ENCODE measurements at places on chromosomes 1 and 21.

DNA sequence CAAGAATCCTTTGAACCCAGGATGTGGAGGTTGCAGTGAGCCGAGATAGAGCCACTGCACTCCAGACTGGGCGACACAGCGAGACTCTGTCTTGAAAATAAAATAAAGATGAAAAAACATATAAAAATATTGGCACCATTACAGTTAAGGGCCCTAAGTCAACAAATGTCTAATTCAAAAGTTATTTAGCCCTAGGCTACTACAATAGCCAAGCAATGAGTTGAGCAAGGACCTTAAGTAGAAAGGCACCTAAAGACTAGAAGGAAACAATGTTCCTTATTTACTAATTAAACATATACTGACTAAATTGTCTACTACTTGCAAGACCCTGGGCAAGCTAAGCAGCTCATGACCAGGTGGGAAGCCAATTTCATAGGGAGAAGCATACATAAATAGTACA, 4.1 kb downstream of the PIK3R3 start:
- DNase-seq = no peak

DNA sequence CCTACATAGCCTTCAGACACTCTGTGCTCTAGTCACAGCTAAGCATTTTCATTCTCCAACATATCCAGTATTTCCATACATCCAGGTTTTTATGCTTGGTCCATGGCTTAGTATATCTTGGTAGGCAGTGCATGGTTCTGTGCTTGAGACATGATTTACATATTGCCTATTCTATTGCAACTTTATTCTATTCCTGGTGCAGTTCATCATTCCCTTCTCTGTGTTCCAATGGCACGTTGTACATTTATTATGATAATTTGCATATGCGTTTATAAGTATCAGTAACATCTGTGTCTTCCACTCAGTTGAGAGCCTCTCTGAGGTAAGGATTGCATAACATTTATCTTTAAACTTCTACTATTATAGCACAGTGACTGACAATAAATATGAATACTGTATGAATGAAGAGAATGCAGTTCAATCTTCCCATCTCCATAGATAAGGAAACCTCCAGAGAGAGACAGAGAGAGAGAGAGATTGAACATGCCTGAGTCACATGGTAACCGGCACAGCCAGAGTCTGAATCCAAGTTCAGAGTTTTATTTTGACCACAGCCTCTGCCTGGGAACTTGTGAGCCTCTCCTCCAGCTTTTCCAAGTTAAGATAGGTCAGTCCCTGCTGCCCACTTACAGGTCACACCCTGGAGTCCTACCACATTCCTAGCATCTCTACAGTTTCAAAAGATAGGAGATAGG, 41.5 kb downstream of the PLPPR5 start:
- DNase-seq = no peak

GRCh38 chr1:87953732-87954344, 625.2 kb downstream of the LMO4 start:
- DNase-seq = peak; percentile 40

- no peak for DNase-seq
These were observed 10.1 kb downstream of the NEK7 start for GRCh38 chr1:198166900-198167299.

DNA sequence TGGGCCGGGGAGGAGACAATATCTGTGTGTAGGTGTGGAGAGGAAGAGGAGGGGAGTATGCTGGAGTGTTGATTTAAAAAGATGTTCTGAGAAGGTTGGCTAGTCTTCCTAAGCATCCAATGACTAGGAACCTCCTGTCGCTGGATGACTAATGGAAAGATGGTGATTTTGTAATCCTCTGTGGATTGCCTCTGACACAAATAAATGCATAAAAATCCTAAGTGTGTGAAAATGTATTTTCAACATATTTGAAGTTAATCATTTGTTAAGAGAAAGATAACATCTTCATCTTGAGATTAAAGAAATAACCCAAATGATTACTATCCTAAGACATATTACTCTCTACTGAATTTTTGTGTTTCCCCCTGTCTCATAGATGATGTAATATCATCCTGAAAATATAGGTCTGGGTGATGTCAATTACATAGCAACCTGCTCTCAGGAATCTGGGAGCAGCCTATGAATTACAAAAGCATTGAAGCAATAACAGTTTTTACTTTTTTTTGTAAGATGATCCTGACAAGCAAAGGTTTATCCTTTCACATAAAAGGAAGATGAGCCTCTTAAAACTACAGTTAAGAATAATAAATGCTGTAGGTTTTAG, 220.5 kb upstream of the MAP1LC3C start:
- DNase-seq = no peak

GRCh38 chr1:84704872-84705417, 14.7 kb upstream of the SSX2IP start:
- DNase-seq = no peak

- DNase-seq = no peak
These were observed 106.7 kb upstream of the C8B start for GRCh38 chr1:57072401-57073110.

GRCh38 chr1:183734543-183735036, 70.3 kb upstream of the RGL1 start:
- DNase-seq = no peak

DNA sequence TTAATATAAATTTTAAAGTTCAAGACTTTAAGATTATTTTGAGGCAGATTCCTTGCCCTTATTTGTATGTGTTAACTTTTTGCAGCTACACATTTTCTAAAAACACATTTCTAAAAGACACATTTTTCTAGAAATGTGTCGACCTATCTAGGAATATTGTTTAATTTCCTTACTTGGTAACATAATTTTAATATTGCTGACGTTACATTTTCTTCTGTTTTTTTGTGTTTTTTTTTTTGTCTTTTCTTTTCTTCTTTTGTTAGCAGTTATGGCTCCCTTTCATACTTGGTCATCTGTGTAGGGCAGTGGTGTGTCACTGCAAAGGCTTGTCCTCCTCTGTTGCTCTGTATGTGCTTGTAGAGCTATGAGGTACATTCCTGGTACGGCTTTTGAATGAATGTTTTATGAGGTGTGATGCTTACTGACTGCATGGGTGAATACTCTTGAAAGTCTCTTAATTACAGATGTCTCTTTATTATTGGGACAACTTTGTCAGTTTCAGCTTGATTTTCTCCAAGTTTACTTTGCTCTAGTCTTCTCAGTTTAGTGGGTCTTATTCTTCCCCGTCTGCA, 30.1 kb downstream of the LRRC8D start:
- no peak for DNase-seq

DNA sequence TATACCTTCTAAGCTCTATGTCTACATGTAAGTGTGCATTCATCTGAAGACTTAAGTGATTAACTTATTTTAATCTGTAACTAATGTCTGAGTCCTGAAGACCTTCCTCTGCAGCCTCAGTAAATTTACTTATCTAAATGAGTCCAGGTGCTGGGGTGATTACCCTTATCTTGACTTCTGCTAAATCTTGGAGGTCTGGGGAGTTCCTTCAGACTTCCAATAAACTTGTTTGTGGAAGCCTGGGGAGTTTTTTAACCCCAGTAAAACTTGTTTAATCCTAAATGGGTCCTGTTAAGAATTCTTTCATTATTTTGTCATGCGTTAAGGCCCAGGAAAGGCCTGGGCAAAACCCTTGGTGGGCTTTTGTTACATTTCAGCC, 37.0 kb downstream of the RSPH1 start:
- no peak for DNase-seq

- no peak for DNase-seq
These were observed 7.7 kb downstream of the PADI1 start for GRCh38 chr1:17212487-17213121.

DNA sequence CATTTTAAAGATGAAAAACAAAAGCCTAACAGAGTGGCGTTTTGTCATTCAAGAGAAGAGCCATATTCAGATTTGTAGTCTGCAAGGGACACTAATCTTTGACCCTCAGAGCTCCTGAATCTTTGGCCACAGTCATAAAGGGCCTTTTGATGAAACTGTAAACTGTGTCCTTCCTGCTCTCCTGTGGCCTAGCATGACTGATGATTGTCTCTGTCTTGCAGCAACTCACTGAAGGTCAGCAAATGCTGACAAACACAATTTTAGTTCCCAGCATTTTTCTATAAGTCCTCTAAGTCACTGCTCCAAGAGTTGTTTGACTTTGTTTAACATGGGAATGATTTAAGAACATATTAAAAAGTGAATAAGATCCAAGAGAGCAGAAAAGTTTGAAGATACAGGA, 55.3 kb upstream of the PRELP start:
- DNase-seq = no peak

DNA sequence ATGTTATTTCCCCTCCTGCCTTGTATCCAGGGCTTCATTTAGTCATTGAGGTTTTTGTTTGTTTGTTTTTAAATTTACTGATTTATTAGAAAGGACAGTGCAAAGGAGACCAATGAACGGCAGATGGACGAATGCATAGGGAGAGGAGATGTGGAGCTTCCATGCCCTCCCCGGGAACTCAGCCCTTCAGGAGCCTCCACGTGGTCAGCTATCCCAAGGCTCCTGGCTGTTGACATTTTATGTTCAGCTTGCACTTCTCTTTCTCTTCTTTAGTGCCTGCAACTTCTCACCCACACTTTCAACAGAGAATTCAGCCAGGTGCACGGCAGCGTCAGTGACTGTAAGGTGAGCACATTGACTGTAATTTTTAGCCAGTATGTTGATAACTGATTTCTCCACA, 30.7 kb upstream of the PGD start:
- DNase-seq = no peak

- peak; percentile 73 for DNase-seq
These were observed 27.4 kb downstream of the SYF2 start for GRCh38 chr1:25204797-25205480.

DNA sequence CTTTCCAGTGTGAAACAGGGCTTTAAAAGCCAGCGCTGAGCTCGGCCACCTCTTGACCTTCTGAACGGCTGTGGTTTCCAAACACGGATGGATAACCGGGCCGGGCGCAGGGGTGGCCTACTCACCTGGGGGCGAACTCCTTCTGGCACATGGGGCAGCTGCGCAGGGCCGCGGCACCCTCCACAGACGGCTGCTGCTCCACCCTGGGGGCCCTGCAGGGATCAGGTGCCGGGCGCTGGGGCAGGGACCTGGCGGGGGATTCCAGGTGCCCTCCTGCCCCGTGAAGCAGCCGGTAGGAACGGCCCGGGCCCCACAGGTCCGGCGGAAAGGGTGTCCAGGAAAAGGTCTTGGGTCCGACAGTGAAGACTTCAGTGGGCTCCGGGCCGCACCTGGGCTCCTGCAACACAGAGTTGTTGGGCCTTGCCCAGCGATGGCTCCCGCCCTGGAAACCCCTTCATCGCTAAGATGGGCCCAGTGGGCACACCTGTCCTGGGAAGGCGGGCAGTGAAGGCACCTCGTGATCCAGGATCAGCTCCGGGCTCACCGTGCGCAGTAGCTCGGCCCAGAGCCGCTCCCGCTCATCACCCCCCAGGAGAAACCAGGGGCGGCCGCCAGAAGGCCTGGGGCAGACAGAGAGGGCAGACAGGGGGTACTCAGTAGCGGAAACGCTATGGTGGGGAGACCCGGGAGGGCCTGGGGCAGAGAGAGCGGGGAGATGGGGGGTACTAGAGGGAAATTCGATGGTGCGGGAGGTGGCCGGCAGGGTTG, 874 bp downstream of the FAAP20 start:
- no peak for DNase-seq

- DNase-seq = no peak
These were observed 126.9 kb upstream of the ERRFI1 start for GRCh38 chr1:8152731-8153702.

DNA sequence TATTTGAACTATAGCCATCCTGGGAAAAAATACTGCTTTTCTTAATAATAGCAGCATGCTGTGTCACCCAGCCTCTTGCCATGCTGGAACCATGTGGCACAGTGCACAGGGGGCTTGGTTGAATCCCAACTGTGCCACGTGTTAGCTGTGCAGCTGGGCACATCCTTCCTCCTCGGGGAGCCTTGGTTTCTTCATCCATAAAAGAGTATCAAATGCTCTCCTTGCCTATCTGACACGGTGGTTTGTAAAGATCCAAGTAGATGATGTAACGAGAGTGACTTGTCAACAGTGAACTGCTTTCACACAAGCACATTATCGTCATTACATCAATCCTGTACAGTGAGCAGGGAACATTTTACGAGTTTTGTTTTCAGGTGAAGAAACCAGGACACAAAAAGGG, 24.4 kb downstream of the VASH2 start:
- no peak for DNase-seq

- DNase-seq = no peak
These were observed 216.6 kb downstream of the GREM2 start for GRCh38 chr1:240395336-240395735.

DNA sequence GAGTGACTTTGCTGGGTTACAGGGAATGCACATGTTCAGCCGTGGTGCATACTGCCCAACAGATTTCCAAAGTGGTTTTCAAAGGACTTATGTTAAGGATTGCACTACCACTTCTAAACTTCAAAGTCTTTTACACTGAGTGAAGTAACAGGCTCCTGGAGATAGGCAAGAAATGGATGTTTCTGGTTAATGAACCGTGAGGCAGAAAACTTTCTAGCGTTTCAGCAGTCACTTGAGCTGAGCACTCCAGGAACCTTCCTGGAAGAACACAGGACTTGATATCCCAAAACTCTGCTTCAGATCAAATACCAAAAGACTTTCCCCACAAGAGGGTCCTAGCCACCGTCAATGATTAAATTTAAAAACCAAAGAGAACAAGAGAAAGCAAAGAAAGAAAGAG, 74.3 kb upstream of the ATP1A1 start:
- DNase-seq = no peak

- no peak for DNase-seq
These were observed 72.3 kb upstream of the SLFNL1 start for GRCh38 chr1:41093826-41094225.

DNA sequence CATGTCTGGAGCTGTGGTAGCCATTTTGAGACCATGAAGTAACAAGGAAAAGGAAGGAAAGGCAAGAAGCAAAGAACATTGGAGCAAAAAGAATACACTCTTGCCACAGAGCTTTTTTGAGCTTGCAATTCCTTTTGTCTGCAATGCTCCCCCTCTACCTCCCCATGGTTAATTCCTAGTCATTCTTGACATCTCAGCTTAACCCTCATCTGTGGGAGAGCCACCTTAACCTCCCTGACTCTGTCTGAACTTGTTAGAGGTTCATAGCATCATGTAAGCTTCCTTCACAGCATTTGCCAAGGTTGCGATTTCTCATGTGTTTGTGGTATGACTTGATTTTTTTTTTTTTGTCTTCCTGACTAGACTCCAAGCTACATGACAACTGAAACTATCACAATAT, 564.1 kb upstream of the PLXNA2 start:
- DNase-seq = no peak

DNA sequence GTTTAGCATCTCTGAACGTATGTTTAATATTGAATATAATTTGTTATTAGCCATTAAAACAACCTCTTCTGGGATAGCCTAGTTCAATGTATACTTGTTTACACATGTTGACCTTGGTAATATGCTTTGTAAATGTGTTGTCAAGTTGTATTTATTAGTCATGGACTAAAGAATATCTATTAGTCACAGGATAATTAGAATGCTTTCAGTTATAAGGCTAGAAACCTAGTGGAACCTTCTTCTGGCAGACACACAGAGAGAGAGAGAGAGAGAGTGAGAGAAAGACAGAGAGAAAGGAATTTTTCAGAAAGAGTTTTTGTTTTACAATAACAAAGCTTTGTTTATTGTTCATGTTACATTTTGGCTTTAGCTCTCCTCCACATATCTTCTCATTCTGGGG, 181.1 kb upstream of the APP start:
- no peak for DNase-seq

All from hematopoietic multipotent progenitor cell treated with erythropoietin and hydrocortisone succinate and interleukin-3 and kit ligand, for 17 days (in vitro differentiated cells).